PC-9 (cell line): ENCODE measurements at places on chromosomes 1 and 21. TPM values are rescaled to one million over a fixed set of nuclear protein-coding genes. Genes with fewer than 3 reads are reported as not detected.

DNA sequence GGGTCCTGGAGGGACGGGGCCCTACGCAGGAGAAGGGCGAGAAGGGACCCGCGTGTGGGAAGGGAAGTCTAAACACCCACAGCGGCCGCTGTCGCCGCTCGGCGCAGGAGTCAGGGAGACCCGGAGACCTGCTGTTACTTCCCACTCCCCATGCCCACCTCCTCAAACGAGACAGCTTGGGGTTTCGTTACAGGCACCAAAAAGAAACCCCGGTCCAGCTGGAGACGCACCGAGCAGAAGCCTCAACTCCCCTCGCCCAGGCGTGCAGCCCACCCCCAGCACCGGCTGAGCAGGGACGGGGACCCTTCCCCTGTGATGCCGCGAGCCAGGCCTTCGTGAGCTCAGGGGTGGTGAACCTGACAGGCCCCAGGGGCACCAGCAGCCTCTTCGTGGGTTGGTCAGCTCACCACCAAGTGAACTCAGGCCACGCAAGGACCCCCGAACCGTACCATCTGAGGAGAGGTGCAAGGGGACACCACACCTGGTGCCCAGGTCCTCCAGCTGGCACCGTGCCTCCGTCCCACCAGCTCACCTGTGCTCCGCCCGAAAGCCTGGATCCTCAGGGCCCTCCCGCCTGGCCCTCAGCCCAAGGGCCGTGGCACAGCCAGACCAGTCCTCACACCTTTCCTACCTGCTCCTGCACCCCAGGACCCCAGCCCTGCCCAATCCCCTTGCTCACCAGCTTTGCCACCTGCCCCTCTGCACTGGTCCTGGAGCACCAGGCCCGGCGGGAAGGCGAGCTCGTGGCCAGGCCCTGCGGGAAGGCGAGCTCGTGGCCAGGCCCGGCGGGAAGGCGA, 5.0 kb downstream of the SDF4 start:
- H3K27me3 ChIP-seq: no peaks in the 10 kb centered on the region
- peaks cover 11% of the 10 kb centered on the region for H3K4me1 ChIP-seq
- no peak overlapping the region for H3K27ac ChIP-seq

DNA sequence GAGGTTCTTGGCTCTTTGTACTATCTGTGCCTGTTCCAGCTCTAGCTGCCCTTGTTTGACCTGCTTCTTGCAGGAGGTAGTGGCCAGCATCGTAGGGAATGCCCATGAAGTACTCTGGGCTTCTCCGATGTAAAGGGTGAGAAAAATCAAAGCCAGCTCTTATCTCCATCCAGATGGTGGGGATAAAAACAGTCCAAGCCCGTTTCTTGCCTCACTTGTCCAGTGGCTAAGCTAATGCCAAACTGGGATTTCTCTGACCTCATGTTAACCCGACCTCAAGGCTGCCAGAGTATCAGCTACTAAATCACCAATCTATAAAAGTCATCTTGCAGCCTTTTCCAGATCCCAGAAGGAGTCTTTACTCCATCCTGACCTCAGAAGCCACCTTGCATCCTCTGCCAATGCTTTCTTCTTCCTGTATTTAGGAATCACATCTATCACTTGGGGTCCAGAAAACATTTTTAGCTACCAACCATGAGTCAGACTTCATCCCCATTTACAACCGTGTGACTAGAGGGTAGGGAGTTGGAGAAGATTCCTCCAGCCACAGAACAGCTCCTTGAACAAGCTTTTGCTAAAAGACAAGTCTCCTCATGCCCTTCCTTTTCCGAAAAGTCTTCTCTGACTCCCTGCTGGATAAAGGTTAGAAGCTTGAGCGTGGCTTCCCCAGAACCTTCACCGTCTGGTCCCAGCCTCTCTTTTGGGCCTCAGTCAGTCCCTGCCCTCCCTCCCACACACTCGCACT, 35.9 kb downstream of the KCNC4 start:
- H3K27ac ChIP-seq: no peak overlapping the region
- H3K27me3 ChIP-seq: no peaks in the 10 kb centered on the region
- H3K4me3 ChIP-seq: no peak overlapping the region
- no peaks in the 10 kb centered on the region for H3K4me1 ChIP-seq

DNA sequence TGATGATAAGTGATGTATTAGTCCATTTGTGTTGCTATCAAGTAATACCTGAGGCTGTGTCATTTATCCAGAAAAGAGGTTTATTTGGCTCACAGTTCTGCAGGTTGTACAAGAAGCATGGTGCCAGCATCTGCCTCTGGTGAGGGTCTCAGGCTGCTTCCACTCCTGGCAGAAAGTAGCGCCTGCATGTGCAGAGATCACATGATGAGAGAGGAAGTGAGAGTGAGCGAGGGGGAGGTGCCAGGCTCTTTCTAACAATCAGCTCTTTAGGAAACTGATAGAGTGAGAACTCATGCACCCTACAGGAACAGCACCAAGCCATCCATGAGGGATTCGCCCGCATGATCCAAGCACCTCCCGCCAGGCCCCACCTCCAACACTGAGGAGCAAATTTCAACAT, 2.2 kb upstream of the FHAD1 start:
- no peak overlapping the region for H3K4me3 ChIP-seq
- no peak overlapping the region for H3K27ac ChIP-seq
- H3K4me1 ChIP-seq: no peaks in the 10 kb centered on the region

- H3K36me3 ChIP-seq: no peaks in the 10 kb centered on the region
- H3K27ac ChIP-seq: no peak overlapping the region
- H3K4me1 ChIP-seq: no peaks in the 10 kb centered on the region
- H3K4me3 ChIP-seq: no peak overlapping the region
These were observed 41.6 kb upstream of the PDE9A start for GRCh38 chr21:42611852-42612251.

- no peak overlapping the region for H3K27ac ChIP-seq
- DNase-seq: no peak
- H3K36me3 ChIP-seq: no peaks in the 10 kb centered on the region
- no peaks in the 10 kb centered on the region for H3K27me3 ChIP-seq
These were observed 106.5 kb upstream of the ACTL8 start for GRCh38 chr1:17648457-17649145.

- H3K36me3 ChIP-seq: no peaks in the 10 kb centered on the region
- no peaks in the 10 kb centered on the region for H3K4me1 ChIP-seq
- H3K4me3 ChIP-seq: no peak overlapping the region
- no peak for DNase-seq
These were observed 85.6 kb downstream of the GREM2 start for GRCh38 chr1:240526312-240526711.

GRCh38 chr1:202754293-202754692, 44.0 kb upstream of the SYT2 start:
- H3K4me3 ChIP-seq: no peak overlapping the region
- DNase-seq: no peak
- H3K27ac ChIP-seq: no peak overlapping the region
- no peaks in the 10 kb centered on the region for H3K4me1 ChIP-seq
- peaks cover 54% of the 10 kb centered on the region for H3K36me3 ChIP-seq
- no peaks in the 10 kb centered on the region for H3K27me3 ChIP-seq

Gene TMOD4
- total RNA-seq: 1.2 TPM in 1 of 2 replicates, not detected in the other

Gene FAM151A
- not detected in 2 replicates for total RNA-seq

Gene LHX8
- total RNA-seq: not detected in 2 replicates

Gene SH2D1B
- not detected in 2 replicates for total RNA-seq
